Dermis microvascular lymphatic vessel endothelial cell (primary cell): ENCODE measurements at places on chromosomes 4 and X.

GRCh38 chr4:61485056-61485455 lies 284.9 kb downstream of the ADGRL3 start:
- DNase-seq = no peak

GRCh38 chr4:33780952-33781791 lies 2463.1 kb downstream of the ARAP2 start:
- DNase-seq = no peak

DNA sequence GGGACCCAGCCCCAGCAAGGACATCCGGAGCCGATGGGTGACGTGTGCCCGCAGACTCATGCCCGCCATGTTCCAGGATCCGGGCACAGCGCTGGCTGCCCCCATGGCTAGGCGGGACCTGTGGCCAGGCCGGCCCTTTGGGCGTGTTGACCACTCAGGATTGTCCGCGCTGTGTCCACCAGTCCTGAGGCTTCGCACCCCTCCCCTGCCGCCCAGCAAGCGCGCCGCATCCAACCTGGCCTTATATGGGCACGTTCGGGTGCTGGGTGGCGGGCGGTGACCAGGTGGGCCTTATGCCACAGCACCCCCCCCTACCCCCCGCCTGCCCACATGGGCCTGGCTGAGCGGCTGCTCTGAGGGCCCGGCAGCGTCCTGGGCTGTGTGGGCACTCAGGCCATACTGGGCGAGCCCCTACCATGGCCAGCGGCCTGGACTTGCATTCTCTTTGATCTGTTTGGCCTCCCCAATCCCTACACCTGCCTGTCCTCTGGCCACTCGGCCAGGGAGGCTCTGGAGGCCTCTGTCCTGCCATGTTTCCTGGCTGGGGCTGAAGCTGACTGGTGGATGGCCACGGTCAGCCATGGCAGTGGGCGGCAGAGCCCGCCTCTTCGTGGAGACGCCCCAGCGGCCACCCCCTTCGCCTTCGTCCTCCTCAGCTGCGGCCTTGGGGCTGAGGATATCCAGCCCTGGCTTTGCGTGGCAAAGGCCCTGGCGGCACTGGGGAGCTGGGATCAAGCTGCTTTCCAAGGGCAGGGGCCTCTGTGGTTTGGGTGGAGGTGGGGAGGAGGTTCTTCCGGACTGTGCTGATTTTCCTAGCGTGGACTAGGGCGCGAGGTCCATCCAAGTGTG lies 2.0 kb downstream of the FGFRL1 start:
- no peak for DNase-seq

- no peak for DNase-seq
Observed at GRCh38 chr4:76055016-76055415, 19.1 kb upstream of the CXCL11 start.

- DNase-seq = no peak
Observed at GRCh38 chr4:26152056-26152455, 168.8 kb upstream of the RBPJ start.

GRCh38 chr4:5812506-5813229 lies 80.2 kb downstream of the CRMP1 start:
- peak; percentile 24 for DNase-seq

DNA sequence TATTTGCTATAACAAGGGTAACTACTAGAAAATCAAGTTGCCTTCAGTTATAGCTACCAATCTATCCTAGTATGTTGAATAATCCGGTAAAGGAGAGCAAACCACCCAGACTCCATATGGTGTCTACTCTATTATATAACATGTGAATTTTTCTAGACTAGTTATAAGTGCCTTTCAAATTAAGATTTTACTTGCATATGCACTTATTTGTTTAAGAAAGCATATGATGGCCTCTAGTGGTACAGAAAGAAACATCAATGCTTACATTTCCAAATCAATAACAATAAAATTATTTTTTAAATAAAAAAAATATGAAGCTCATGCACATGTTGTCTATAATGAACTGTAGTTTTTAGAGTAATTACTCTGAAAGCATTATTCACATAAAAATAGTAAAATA lies 1516.4 kb upstream of the PABPC4L start:
- DNase-seq = no peak

GRCh38 chrX:153926552-153926857 lies 441 bp upstream of the ARHGAP4 start:
- DNase-seq = no peak

DNA sequence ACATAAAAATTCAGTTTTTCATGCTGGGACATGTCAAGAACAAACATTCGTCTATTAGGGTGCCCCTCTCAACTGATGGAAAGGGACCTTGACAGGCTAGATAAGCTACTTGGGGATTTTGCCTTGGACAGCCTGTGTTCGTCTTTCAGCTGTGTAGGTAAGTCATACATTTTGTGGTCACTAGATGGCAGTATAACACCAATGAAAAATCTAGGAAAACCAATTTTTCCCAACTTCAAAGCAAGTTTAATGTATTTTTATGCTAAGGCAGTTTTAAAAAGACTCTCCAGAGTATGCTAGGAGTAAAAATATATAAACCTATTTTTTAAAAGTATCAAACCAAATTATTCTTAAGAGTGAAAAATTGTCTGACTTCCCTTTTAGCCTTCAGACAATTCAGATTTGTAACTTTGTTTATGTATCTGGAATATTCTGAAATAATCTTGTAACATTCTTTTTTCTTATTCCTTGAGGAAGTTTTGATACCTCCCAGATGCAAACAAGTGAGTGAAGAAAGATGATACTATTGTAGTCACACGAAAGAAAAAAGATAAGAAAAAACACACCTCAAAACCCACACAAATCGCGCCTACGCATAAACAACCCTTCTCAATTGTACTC lies 158.3 kb downstream of the CPE start:
- peak; percentile 66 for DNase-seq

GRCh38 chr4:169243825-169244609 lies 26.7 kb downstream of the SH3RF1 start:
- peak; percentile 63 for DNase-seq

DNA sequence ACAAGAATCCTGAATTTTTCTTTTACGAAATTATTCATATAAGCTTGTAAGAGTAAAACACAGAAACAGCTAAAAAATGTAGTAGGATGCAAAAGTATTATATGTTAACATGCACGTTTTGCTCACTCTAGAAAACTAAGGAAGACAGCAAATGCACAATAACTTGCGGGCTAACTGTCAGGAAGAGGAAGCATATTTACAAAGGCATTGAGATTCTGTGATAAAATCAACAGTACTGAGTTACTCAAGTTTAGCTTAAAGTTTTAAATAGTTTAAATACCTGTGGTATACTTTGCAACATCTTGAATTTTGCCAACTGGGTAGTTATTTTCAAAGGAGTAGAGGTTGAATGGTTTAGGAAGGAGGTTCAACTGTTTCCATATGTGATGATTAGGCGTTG lies 37.0 kb downstream of the SH2D1A start:
- no peak for DNase-seq

DNA sequence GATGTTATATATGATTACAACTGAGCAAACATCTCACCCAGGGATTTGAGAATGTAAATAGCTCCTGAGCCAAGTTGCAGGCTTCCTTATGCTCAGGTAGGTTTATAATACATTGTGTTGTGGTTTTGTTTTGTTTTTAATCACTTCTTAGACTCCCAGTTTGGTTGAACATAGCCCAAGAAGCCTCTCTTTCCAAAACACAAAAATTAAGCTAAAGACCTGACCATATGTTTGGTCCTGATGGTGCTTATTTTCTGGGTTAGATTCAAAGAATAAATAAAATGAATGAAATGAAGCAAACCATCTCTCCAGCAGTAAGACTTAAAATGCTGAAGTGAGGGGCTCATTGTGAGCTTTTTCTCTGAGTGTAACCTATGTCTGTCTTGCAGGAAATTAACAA lies 93.5 kb downstream of the GRXCR1 start:
- DNase-seq = no peak

- DNase-seq = no peak
Observed at GRCh38 chr4:88396681-88397080, 18.0 kb downstream of the HERC6 start.

DNA sequence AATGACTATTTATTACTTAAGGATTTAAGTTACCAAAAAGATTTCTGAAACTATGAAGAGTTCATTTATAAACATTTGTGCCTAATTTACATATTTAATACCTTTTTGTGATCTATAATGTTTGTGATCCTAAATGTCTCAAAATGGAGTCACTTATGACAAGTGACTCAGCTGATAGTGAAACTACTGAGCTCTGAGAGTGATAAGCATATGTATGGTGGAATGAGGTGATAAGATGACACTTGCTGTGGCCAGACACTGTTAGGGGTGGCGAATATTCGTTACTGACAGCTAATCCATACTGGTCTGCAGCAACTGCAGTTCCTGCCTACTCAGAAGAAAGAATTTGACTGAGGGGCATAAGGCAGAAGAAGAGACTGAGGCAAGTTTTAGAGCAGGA lies 5.5 kb upstream of the NXF3 start:
- DNase-seq = no peak

GRCh38 chrX:20547611-20548051 lies 280.9 kb upstream of the RPS6KA3 start:
- no peak for DNase-seq

- DNase-seq = no peak
Observed at GRCh38 chr4:122259849-122260248, 107.7 kb downstream of the BLTP1 start.

DNA sequence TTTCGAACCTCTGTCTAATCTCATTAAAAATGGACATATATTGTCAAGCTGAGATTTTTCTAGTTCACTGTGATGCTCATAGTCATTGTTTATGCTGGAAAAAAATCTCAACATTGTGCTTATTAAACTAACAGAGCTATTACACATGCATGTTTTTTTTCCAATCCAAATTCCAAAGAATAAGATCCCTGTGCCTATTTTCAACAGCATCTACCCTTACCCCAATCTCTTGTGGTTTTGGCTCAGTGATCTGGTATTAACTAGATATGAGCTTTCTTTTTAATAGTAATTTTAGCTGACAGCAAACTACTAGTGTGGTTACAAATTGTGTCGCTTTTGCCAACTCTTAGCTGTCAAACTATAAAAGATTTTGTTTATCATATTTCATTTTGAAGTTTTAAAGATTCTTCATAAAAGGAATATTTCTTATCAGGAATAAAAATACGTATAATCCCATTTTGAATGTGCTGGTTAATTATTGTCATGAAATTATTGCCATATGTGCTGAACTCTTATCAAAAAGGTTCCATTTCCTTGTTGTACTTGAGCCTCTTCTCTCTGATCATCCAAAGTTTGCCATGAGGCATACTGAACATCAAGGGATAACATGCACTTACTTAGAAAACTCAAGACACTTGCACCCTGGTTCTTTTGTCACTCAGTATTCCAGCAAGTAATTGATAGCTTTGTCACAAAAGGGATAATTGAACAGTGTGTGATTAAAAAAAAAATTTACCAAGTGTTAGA lies 241.2 kb downstream of the ARHGAP24 start:
- DNase-seq = no peak

GRCh38 chrX:111354496-111354895 lies 57.5 kb downstream of the DCX start:
- DNase-seq = no peak

DNA sequence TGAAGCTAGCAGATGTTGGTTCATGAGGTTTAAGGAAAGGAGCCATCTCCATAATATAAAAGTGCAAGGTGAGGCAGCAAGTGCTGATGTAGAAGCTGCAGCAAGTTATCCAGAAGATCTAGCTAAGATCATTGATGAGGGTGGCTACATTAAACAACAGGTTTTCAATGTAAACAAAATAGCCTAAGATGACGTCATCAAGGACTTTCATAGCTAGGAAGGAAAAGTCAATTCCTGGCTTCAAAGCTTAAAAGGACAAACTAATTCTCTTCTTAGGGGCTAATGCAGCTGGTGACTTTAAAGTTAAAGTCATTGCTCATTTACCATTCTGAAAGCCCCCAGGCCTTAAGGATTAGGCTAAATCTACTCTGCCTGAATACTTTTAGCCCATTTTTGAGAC lies 141.9 kb downstream of the MID1IP1 start:
- no peak for DNase-seq

DNA sequence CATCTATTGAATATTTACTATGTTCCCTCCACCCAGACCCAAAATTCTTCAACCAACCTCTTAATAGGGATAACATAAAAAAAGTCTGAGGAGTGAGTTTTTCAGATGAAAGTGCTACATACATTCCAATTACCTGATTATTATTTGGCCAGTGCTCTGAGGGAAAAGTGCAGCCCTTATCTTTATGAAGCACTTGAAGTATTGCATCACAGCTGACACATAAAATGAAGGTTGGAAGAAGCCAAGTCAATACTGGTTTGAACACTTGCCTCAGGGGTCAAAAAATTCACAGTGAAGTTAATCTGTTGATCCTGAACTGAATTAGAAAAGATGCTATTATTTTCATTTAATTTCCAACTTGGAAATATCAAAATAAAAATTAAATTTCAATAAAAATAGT lies 498.9 kb downstream of the INPP4B start:
- DNase-seq = no peak

- DNase-seq = no peak
Observed at GRCh38 chr4:73875401-73875800, 6.2 kb downstream of the CXCL1 start.

DNA sequence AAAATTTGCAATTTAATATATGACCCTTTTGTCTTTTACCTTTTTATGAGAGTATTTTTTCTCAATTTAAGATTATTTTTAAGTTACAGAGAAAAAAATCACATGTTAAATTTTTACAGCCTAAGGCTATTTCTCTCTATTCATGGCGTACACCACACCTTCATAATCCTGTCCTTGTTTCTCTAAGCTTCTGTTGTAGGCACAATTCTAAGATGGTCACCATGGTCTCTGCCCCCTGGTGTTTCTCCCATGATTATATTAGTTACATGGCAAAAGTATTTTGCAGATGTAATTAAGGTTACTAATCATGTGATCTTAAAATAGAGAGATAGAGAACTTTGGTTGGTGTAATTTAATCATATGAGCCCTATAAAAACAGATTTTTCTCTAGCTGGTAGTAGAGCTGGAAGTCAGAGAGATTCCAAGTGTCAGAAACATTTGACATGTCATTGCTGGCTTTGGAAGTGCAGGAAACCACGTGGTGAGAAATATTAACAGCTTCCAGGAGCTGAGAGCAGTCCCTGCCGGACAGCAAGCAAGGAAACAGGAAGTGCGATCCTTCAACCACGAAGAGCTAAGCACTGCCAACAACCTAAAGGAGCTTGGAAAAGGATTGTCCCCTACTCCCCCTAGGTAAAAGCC lies 89.8 kb downstream of the EIF4E start:
- DNase-seq = peak; percentile 7

- no peak for DNase-seq
Observed at GRCh38 chr4:68593112-68593511, 17.0 kb upstream of the UGT2B17 start.

- DNase-seq = no peak
Observed at GRCh38 chr4:41217374-41217773, 3.0 kb upstream of the APBB2 start.

- DNase-seq = no peak
Observed at GRCh38 chr4:45438047-45438446, 685.8 kb downstream of the GABRG1 start.
